Non-pigmented ciliary epithelial cell (primary cell): ENCODE measurements at places on chromosomes 4 and X.

- DNase-seq: no peak
Measured at GRCh38 chr4:186554539-186554913, 841 bp downstream of the MTNR1A start.

- DNase-seq: no peak
Measured at GRCh38 chr4:95821867-95822266, 18.0 kb upstream of the PDHA2 start.

GRCh38 chrX:68098431-68098830, 334.9 kb downstream of the OPHN1 start:
- no peak for DNase-seq

DNA sequence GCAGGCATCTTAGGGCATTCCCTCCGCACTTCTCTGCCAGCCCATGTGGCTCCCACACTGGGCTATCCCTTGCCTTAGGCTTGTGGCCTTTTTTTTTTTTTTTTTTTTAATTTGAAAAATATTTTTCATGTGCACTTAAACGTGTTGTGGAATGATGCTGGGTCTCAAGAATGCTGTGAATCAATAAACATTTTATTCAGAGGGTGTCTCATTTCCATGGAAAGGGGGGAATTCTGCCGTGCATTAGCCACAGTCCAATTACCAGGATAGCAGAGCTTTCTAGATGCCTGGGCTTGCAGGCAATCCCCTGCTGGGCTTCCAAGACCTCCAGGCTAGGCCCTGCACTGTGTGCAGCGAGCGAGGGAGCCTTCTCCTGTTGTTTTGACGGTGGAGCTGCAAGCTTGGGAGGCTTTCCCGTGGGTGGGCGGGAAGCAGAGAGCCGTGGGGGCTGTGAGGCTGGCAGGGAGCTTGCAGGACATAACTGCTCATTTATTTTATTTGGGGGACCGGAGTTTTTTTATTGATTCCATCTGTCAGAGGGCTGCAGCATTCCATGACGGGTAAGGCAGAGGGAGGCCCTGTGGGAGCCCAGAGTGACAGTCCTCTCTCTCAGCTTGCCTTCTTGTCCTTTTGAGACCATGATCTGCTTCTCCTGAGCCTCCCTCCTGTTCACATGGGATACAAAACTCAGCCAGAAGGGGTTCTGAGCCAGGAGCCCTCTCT, 2.6 kb upstream of the CPZ start:
- no peak for DNase-seq

DNA sequence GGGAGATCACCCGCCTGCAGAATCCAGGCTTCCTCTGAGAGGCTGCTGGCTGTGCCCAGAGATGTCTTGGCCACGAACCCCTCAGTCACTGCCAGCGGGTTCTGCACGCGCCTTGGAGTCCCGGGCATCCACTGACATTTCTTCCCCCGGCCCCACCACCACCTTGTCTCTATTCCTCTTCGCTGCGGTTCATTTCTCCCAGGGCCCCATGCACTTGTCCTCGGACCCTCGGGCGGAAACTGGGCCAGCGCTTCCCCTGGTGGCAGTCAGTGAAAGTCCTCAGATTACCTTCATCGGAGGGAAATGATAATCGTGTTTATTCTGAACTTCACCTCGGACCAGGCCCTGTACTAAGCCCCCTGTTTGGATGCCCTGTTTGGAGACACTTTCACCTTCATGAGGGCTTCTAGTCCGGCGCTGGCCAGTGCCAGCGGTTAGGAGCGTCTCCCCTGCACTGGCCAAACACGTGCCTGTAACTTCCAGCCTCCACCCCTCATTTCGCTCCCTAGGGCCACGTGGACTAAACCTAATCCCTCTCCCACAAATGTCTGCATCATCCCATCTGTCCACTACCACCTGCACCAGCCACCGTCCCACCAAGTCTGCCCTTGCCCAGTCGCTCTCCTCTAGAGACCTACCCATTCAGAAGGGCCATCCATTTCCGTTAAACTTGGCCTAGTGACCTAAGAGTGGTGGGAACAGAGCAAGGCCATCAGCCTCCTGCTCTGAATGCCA, 82.0 kb downstream of the DCTD start:
- DNase-seq: no peak

DNA sequence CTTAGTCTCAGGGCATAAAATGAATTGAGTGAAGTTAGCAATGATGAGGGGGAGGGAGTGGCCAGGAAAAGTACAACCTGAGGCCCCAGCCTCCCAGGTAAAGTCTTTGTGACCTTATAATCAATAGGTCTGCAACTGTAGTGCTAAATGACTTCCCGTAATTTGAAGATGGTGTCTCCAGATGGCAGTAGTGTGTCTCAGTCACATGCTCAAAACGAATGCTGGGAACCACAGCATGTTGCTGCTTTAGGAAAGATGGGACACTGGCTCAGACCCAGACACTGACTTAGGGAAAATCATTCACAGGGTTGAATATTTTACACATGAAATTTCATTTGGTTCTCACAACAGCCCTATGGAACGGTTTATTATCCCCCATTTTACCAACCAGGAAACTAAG, 10.3 kb downstream of the SRPX2 start:
- no peak for DNase-seq

DNA sequence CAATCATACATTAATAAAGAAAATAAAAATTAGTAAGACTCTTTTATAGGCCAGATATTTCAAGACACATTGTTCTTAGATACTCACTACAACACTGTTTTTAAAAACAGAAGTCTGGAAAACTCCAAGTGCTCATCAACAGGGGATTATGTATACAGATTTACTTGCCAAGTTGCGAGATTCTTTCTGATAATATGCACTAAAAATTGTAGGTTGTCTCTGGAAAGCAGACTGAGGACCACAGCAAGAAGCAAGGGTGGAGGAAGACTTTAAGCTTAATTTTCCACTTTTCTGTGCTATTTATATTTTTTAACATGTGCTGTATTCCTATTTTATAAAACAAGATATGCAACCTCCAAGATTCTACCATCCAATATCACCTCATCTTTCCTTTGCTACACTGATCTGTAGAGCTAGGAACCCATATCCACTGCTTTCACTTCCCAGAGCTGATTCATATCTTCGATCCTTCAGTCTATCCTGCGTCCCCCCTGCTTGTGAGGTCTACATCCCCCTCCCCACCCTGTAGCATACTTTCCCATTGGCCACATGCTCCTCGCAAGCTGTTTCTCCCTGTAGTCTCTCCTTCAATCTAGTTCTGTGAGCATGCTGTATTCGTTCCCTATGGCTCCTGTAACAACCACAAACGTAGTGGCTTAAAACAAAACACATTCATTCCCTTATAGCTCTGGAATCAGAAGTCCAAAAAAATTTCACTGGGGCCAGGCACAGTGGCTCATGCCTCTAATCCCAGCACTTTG, 15.7 kb downstream of the SOD3 start:
- DNase-seq: no peak

DNA sequence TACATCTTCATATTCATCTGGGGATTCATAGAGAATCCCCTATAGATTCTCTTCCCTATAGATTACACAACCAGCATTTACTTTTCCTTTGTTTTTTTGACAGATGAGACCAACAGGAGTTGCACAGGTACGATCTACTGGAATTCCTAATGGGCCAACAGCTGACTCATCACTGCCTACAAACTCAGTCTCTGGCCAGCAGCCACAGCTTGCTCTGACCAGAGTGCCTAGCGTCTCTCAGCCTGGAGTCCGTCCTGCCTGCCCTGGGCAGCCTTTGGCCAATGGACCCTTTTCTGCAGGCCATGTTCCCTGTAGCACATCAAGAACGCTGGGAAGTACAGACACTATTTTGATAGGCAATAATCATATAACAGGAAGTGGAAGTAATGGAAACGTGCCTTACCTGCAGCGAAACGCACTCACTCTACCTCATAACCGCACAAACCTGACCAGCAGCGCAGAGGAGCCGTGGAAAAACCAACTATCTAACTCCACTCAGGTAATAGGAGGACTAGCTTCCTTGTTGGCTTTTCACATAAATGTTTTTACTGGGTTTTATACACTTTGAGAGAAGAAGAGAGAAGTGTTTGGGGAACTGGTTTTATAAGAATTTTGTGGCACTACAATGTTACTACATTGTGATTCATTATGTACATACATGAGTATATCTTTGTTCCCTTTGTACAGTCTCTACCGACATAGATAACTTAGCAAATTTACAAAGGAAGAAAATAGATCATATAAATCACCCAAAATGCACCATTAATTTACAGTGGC, 137.2 kb downstream of the DIPK2B start:
- no peak for DNase-seq

DNA sequence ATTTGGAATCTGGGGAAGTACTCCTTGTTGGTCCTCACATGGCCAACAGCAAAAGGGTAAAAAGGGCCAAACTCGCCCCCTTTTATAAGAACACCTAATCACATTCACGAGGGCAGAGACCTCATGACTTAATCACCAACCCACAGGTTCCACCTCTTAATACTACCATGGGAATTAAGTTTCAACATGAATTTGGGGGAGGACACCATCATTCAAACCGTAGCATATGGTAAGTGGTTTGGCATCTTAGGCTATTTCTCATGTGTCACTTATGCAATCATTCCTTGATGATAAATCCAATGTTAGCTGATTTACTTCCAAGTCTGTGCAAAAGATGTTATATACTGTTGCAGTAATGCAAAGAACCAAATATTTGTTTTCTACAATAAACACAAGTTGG, 302.9 kb upstream of the FAM241A start:
- no peak for DNase-seq

DNA sequence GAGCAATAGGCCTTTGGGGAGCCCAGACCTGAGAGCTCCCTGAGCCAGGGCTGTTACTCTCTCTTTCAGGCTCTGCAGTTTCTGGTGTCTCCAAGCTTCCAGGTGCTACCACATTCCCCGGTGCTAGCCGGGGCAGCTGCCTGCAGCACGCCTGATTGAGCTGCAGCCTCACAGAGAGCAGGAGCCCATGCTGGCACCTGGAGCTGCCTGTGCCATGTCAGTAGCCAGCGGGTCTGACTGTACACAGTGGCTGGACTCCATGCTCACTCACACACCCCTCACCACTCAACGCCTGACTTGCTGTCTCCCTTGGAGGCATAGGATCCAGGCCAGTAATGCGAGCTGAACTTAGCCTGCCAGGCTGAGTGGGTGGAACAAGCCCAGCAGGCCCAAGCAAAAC, 800.4 kb upstream of the AGA start:
- DNase-seq: no peak

- no peak for DNase-seq
Measured at GRCh38 chrX:63922221-63922620, 137.2 kb upstream of the ARHGEF9 start.

DNA sequence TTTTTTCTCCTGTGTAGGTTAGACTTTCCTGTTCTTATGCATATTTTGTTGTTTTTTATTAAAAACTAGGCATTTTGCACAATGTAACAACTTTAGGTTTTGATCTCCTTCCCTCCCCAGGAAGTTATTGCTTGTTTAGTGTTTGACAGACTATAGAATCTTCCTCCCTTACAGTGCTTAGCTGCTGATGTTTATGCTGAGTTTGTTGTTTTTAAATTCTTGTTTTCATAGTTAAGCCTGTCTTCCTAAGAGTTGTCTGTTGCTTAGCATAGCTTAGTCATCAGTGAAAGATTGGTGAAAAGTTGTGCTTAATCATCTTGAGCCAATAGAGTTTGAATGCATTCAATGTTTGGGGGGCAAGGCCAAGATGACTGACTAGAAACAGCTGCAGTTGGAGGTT, 157.5 kb downstream of the NKX6-1 start:
- no peak for DNase-seq

DNA sequence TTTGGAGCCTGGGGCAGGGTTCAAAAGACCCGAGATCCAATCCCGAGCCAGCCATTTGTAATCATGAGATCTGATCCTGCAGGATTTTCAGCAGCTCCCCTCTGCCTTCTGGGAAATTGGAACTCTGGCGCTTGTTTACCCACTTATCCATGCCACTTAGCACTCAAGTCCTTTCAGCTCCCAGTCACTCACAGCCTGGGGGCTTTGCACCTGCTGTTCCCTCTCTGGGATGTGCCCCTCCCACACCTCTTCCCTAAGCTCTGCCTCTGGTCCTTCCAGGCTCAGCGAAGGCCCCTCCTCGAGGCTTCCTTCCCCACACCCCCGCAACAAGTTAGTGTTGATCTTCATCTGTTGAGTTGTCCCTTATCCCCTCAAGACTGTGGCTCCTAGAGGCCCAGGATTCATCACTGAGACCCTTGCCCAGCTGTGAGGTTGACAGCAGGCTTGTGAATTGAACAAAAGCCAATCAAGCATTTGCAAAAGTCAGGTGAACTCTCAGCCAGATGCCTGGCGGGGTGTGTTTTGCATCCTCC, 99.1 kb upstream of the AFAP1 start:
- DNase-seq: no peak

DNA sequence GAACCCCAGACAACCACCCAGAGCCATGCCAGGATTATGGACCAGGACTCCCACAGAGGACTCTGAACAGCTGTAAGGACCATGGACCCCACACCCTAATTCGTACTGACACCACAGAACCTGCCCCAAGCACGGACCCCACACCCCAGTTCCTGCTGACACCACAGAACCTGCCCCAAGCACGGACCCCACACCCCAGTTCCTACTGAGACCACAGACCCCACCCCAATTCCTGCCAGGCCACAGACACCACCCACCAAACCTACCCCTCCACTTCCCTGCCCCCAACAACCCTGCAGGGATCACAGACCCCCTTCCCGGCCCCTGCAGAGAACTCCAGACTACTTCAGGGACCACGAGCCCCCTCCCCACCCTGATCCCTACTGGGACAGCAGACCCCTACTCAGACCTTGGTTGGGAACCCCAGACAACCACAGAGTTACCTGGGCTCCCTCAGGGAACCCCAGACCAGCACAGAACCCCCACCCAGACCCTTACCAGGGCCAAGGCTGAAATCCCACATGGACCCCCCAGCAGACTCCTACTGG, 1.4 kb upstream of the DHRSX start:
- no peak for DNase-seq

DNA sequence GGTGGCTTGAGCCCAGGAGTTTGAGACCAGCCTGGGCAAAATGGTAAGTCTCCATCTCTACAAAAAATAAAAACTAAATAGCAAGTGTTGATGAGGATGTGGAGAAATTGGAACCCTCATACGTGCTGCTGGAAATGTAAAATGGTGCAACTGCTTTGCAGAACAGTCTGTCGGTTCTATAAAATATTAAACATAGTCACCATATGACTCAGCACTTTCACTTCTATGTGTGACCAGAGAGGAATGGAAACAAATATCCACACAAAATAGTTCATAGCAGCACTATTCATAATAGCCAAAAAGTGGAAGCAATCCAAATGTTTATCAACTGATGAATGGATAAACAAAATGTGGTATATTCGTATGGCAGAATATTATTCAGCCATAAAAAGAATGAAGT, 60.8 kb upstream of the FMR1 start:
- DNase-seq: no peak

GRCh38 chr4:2839060-2839459, 4.6 kb upstream of the ADD1 start:
- DNase-seq: no peak

DNA sequence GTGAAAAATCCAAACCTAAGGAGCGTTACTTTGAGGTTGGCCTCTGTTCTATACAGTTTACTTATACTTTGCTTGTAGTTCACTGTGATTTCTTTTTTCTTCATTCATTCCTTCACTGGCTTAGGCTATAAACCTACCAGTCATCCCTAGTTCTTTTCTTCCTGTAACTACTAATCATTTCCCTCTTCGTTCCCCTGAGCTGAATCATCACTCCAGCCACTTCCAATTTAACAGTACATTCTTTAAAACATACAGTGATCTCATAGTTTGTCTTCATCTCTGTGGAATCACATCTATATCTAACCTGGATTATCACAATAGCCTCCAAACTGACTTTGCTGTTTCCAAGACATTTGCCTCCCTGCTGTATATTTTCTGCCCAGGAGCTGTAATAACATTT, 25.2 kb upstream of the NPFFR2 start:
- DNase-seq: peak; percentile 70
